ENCODE measurements at places on chromosomes 13 and 19.
A peak's percentile ranks its signal among the peaks of the same experiment; 100 is the strongest.

DNA sequence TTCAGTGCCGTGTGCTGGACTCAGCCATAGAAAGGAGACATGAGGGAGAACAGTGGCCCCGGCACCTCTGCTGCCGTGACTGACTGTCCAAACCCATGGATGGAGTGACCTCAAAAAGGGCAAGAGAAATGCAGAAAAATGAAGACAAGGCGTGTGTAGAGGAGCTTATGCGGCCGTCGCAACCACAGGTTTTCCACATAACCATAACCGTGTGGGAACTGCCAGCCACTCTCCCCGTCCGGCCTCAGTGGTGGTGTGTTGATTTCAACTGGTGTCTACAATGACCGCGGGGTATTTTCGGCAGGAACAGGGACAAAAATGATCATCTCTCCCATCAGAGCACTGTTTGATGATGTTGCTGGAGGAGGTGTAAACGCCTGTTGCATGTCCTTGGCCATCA, 42.9 kb upstream of the F7 start:
- no peak for DNase-seq

DNA sequence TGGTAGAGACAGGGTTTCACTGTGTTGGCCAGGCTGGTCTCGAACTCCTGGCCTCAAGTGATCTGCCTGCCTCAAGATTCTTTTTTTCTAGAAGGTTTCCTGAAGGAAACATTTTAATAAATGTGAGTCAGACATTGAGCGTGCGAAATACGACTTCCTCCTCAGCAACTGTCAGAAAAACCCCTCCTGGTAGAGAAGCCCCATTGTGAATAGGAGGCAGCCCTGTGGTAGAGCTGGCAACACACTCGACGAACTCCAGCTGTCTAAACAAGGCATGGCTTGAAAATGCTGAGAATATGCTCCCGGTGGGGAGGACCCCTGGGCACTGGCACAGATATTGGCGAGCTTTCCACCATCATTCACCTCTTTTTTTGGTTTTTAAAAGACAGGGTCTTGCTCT, 9.8 kb downstream of the ZNF333 start:
- no peak for DNase-seq

- no peak for DNase-seq
These were observed 83.5 kb downstream of the SLC7A1 start for GRCh38 chr13:29511980-29512379.

DNA sequence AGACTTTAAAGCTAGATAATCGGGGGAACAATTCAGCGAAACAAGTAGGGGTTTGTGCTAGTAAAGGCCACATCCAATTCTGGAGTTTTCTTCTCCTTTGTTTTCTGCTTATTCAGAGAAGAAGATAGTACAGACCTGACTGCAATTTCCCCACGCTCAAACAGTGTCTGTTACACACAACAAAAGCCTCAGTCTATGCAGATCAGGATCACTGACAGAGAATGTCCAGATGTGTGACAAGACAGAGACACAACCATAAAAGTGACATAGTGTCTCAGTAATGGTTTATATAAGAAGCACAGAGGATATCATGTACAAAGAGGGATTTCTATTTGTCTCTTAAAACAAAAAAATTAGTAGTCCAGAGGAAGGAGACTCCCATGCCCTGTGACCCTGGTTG, 70.7 kb upstream of the GTF3A start:
- DNase-seq: no peak

DNA sequence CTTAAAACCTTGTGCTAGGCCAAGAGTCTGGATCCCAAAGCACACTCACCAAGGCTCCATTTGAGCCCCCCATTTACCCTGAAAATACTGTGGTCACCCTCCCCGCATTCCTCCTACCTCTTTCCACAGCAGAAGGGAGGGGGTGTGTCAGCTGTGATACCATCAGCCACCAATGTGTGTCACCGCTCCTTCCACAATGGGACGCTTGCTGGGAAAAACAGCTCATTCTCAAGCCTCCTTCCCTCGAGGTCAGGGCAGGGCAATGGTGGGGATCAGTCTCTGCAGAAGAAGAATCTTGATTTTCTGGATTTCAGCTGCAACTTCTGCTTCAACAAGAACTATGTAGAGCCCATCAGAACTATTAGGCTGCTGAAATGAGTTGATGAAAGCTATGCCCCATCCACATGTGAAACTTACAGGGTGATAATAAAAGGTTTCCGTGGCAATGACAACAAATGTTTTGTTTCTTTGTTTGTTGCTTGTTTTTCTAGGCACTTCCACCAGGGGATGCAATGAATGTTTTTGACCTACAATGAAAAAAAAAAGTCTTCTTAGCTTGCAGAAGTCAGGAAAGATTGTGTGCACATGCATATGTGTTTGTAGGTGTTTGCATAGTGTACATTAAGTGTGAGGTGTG, 26.4 kb upstream of the ZNF507 start:
- no peak for DNase-seq

DNA sequence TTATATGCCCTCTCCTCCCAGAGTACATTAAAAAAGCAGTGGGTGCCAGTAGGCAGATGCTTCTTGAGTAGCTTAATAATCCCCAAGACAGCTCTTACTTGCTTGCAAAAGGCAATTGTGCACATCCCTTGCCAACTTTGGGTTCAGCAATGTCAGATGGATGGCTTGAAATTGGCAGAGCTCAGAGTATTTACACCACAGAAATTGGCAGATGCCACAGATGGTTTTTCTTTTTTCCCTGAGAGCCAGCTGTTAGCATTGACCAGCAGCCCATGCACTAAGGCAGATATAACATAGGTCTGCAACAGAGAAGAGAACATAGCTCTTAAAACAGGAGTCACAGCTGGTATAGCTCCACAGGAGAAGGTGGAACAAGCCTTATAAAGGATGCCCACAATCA, 18.4 kb upstream of the RNASEH2B start:
- no peak for DNase-seq

DNA sequence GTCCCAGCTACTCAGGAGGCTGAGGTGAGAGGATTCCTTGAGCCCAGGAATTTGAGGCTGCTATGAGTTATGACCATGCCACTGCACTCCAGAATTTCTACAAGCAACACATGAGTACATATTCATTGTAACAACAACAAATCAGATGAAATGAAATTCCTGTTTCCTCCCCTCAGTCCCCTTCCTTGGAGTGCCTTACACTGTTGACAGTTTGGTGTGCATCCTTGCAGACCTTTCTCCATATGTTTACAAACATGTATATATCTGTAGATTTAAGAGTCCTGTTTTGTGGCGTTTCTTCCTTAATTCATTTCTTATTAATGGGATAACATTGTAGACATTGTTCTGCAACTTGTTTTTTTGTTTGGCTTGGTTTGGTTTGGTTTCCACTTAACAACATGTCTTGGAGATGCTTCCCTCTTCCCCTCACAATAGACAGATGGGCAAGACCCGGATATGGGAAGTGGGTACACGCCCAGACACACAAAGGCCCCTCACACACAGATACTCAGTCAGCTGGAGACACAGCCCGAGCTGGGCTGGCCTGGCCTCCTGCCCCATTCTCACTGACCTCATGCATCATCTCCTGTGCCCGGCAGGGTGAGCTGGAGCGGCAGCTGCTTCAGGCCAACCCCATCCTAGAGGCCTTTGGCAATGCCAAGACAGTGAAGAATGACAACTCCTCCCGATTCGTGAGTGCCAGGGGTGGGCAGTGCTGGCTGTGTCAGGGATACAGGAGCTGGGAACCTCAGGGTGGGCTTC, 21.7 kb downstream of the MYH14 start:
- DNase-seq: no peak

- no peak for DNase-seq
These were observed 18.4 kb downstream of the NFIX start for GRCh38 chr19:13013649-13014048.

GRCh38 chr19:1058112-1058511, 8.9 kb upstream of the ARHGAP45 start:
- no peak for DNase-seq

DNA sequence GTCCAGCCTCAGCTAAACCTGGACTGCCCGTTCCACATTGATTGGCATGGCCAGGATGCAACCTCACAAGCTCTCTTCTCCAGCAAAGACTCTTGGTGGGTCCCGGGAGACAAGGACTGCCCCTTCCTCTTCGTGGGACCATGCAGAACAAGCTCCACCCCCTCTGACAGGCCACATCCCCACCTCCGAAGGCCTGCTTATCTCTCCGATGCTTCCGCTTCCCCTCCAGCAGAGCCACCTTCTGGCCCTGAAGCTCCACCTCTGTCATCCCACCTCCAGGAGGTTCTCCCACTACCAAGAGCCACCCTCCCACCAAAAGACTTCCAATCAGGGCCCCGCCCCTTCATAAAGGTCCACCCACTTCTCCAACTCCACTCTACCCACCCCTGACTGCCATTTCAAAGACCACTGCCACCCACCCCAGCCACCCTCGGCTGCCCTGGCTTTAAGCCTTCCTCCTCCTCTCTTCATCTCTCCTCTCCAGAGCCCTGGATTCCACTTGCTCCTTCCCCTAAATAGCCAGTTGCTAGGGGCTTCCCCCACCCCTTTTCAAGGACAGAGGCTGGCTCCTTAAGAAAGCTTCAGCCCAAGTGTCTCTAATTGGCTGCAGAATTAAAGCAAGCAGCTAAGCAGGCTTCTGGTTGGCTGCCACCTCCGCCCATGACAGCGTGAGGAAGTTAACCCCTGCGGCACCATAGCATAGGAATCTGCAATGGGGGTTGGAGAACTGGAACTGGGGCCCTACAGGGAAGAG, 9.9 kb downstream of the LRFN1 start:
- DNase-seq: no peak

GRCh38 chr13:104011505-104012241, 945.5 kb upstream of the SLC10A2 start:
- no peak for DNase-seq

DNA sequence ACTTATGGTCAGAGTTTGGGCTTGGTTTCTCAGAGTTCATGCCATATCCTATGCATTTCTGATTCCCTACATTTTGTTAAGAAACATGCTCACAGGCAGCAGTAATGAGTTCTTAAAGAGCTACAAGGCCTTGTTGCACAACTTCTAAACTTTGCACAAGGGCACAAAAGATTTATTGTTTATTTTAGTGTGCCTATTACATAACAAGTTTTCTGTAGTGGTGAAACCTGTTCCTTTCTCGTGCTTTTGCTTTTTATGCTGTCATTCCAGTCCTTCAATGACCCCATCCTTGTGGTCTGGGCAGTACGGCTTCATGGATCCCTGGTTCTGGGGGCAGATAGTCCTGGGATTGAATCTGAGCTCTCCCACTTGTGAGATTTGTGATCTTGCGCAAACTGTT, 17.8 kb downstream of the ZNF507 start:
- no peak for DNase-seq

DNA sequence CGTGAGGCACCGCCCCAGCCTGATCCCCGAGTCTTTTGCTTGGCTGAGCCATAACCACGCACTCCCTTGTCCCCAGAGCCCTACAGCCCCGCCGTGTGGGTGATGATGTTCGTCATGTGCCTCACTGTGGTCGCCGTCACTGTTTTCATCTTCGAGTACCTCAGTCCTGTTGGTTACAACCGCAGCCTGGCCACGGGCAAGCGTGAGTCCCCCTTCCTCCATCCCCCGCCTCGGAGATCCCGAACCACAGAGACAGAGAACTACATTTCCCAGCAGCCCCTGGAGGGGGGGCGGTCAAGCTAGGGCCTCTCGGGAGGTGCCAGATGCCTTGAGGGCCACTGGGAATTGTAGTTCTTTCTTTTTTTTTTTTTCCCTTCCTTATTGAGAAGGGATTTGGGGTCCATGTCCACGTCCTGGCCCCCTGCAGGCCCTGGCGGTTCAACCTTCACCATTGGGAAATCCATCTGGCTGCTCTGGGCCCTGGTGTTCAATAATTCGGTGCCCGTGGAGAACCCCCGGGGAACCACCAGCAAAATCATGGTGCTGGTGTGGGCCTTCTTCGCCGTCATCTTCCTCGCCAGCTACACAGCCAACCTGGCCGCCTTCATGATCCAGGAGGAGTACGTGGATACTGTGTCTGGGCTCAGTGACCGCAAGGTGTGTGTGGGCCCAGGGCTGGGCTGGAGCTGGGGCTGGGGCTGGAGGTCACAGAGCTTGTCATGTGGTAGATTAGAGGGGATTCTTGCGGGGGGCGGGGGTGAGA, 25.9 kb downstream of the GRIN2D start:
- peak; percentile 88 for DNase-seq

DNA sequence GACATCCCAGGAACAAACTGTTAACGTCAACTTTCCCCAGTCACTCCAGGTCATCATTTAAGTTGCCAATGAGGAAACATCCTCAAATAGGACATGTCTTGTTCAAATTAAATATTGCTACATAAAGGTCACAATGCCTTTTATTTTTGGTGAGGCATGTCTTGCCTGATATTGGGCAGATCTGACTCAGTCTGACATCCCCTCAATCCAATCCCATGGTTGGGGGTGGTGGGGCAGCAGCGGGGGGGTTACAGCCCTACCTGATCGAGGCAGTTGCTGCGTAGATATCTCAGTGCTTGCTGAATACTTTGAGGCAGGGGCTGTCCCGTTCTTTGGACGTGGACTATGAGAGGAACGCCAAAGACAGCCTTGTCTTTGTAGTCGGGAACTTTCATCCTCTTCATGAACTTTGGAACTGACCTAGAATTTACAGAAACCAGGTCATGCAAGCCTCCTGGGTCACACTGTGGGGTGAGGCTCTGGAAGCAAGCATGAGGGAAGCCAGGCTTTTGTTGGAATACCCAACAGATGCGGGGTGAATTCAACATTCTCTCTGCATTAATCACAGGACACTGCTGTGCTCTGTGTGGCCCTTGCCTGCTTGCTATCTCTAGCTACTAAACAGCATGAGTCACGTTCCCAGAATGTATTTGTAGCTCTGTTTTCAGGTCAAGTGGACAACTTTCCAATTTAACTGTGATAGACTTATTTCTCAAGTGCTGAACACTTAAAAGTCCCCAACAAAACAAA, 109.8 kb downstream of the KL start:
- DNase-seq: no peak

DNA sequence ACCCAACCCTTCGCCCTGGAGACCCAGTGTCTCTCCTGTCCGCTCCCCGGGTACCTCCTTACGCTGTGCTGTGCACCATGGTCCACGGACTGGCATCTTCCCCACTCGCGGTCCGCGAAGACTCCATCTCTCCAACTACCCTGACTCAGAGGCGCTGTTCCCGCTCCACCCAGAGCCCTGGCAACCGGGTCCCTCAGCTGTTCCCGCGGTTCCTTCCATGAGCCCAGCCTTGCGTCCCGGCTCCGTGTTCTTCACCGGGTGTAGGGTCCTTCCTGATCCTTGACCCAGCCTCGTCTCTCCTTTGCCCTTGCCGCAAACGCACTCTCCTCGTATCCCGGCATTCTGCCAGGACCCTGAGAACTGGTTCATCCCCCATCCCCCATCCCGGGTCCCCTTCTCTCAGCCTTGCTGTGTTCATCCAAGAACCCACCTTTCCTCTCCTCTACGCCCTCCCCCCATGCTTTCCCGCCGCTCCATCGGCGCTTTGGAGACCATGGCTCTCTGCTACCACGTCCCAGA, 664 bp downstream of the ICAM5 start:
- no peak for DNase-seq

Data from stimulated activated effector memory CD8-positive, alpha-beta T cell treated with anti-CD3 and anti-CD28 coated beads, Interleukin-12 subunit alpha, Interleukin-12 subunit beta, amount 100 ng/mL, for 72 hours (primary cell).